ENCODE measurements at places on chromosomes 11 and 22.

- DNase-seq: no peak
These were observed 15.9 kb downstream of the KCTD17 start for GRCh38 chr22:37067428-37067827.

- DNase-seq: peak; percentile 2
These were observed 5.7 kb upstream of the INTS4 start for GRCh38 chr11:78000193-78000592.

DNA sequence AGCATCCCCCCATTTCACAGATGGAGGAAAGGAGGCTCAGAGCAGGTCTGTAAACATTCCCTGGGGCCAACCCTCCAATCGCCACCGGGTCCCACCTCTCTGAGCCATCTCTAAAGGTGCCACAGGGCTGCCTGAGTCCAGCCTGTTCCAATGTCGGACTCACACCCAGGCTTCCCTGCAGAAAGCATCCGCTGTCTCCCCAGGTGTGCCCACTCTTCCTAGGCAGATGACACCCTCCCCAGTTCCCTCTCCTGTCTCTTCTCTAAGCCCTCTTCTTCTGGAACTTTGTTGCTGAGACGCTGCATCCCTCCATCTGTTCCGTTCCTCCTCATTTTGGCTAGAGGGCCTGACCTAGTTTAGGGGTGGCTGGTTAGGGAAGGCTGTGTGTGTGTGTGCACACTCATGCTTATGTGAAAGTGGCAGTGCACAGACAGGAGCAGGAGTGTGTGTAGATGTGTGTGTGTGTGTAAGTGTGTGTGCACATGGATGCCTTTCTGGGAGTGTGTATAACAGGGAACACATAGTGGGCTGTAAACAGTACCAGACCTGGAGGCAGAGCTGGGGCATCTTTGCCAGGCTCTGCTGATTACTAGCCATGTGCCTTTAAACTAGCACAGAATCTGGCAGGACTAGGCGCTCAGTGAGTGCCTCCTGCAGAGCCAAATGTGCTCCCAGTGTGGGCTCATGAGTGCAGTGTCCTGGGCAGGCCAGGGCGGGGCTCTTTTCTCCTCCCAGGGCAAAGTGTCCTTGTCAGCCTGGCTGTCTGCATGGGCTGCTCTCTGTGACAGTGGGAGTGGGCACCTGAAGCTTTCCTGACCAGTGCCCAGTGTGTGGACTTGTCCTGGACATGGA is 77.3 kb upstream of the NECTIN1 start:
- no peak for DNase-seq

DNA sequence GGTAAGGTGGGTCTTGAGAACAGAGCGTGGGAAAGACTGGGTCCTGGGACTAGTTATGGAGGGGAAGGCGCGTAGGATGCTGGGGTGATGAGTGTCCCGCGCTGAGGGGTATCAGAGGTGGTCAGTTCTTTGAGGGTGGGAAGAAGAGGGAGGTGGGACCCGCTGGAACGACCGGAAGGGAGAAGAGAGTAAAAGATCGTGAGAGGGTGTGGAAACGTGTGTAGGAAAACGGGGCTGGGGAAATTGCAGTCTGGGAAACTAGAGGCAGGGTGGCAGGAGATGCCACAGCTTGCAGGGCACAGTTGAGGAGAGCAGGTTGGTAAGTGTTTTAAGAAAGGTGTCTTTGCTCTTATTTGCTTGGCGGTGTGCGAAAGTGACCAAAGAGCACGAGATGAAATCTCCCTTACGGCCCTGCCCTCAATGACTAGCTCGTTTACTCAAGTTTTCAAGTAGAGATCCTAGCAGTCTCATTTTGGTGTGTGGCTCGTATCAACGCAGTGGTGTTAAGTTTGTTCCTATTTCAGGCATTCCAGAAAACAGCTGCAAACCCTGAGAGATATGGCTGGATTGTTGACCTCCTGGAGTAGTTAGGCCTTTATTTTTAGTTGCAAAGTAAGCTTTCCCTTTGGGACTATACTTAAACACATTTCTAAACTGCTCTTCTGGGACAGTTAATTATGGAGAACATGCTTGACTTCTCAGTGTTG is 615 bp downstream of the STT3A start:
- no peak for DNase-seq

DNA sequence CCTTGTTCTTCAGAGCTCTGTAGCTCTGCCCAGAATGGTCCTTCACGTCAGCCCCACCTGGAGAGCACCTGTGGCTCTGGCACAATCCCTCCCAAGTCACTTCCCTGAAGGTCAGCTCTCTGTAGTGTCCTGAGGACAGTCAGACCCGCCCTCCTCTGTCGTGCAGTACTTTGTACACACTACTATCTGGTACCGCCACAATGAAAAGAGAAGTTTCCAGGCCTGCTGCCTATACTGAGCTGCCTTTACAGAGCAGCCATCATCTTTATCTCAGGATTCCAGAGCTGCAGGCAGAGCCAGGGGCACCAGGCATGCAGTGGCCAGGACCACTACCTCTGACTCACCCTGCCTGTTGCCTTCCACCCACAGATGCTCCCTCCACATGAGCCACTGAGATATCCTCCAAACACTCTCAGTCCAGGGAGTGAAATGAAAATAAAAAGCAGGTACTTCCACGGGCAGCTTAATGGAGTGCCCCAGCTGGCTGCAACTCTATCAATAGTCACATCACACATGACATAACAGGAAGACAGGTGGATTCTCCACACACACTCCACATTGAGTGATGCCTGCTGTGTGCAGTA is 7.3 kb downstream of the PACSIN2 start:
- DNase-seq: no peak

- DNase-seq: peak; percentile 44
These were observed 7.6 kb downstream of the SLC29A2 start for GRCh38 chr11:66363805-66364535.

GRCh38 chr11:66126808-66127555 is 56.9 kb downstream of the PACS1 start:
- DNase-seq: peak; percentile 12

GRCh38 chr11:83948200-83948599 is 662.0 kb upstream of the CCDC90B start:
- no peak for DNase-seq

DNA sequence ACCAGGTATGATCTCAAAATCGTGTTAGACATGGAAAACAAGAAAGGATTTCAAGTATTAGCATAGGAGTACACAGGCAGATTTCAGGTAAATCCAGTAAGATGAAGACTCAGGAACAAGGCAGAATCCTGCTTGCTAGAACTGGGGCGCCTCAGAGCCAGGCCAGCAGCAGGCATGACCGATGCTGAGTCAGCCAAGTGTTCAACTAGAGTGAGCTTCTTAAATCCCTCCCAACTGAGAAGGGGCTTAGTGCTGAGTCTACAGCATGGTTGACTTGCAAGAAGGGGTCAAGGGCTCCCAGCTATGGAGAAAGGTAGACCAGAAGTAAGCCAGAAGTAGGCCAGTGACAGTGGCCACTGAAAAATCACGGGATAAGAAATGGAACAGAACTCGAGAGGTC is 12.4 kb downstream of the GRAP2 start:
- no peak for DNase-seq

- DNase-seq: no peak
These were observed 3.1 kb upstream of the IGF2 start for GRCh38 chr11:2142300-2142759.

- no peak for DNase-seq
These were observed 7.4 kb upstream of the EFCAB6 start for GRCh38 chr22:43819421-43819921.

DNA sequence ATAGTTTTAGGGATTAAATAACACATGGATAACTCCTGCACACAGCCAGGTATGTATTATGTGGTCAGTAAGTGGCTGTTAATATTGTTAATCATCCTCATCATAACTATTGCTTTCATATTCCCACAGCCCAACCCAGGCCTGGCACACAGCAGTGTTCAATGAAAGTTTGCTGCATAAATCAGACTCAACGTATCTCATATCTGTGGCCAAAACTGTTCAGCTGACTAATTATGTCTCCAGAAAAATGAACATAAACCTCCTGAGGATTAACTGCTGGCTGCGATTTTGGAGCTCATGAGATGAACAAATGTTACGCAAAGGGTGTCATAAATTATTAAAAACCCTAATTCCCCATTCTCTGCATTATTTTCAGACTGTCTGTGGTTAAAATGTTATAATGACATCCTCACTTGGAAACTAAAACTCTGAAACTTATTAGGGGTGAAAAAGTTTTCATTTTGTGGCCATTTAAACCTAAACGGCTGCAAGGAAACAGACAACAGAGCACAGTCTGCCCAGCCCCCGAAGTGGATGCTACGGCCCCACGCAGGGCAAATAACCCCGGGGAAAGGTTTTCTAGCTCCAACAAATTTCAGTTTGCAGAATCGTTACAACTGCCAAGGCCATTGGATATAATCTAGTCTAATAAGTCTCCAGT is 17.3 kb downstream of the ABCC8 start:
- DNase-seq: no peak

DNA sequence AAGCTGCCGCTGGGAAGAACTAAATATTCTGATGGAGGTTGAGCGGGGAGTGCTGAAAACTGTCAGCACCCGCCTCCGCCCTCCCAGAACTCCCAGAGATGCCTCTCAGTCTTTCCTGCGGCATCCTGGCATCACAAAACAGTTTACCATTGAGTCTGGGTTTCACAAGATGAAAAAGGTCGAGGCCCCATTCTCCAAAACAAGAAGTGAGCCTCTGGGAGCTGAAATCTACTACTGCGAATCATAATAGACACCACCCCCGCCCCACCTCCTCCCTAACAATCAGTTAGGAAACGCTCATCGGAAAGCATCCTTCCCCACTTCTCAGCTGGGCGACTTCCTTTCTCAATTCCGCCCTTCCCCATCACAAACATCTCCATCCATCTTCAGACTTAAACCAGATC is 1.0 kb downstream of the SUN2 start:
- no peak for DNase-seq

DNA sequence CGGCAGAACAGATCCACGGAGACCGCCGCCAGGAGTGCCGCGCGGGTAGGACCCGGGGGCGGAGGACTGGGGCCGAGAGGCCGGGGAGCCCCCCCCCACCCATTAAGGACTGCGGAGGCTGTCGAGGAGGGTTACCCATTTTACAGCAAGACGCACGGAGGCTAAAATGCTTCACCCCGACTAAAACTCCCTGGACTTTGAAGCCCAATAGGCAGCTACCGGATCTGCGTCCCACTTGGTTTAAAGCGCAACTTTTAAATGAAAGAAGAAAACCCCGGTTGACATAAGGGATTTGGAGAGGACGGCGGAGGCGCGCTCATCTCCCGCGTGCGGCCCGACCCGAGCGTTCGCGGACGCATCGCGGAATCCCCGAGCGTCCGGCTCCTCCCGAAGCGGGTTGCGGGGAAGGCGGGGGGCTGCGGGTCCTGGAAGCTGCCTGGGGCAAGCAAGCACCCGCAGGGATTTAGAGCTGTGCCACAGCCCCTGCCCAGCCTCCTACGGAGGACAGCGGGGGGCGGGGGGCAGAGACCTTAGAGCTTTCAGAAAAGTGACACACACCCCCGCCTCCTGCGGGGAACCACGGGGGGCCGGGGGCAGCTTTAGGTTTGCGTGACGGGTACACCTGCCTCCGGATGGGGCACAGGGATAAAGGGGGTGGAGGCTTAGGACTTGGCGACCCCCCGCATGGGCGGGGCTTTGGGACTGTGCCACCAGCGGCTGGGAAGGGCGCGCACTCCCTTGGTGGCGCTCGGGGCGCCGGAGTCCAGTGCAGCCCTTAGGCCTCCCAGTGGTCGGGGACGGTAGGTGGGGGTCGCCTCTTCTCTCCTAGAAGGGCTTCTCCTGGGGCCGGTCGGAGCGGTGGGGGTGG is 760 bp upstream of the CELSR1 start:
- DNase-seq: no peak

DNA sequence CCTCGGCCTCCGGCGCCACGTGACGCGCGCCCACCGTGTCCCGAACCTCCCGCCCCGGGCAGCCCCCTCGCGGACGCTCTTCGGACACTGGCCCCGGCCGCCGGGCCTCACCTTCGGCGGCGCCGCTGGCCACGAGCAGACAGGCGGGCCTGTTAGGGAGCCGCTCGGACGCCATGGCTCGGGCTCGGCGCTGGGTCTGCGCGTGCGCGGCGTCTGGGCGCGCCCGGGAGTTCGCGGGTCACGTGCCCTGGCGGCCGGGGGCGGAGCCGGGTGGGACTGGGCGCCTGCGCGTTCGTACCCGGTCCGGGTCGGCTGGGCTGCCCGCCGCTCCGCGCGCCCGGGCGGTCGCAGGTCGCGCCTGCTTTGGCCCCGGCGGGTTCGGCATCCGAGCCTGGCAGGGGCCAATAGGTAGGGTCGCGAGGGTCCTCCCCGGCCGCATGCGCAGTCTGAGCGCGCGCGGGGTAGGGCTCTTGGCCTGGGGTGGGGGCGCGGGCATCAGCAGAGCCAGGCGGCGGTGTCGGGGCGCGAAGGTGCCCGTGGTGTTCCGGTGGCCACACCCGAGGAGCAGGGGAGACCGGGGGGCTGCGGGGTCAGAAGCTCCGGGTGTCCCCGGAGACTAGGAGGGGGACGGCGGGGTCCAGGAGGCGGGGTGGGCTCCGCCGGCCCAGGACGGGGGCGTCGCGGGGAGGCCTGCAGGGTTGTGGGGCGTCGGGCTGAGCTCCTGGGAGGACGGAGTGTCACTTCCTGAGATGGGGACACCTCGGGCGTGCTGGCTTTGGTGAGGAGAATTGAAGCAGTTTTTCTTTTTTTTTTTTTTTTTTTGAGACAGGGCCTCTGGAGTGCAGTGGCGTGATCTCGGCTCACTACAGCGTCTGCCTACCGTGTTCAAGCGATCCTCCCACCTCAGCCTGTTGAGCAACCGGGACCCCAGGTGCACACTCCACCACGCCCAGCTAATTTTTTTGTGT is at the start of gene GATD1:
TSS of gene GATD1 (minus strand) at position 200 of the 968 bp plus-strand sequence. CDS start at position 175, 25 bp downstream.
- peak; percentile 72 for DNase-seq

DNA sequence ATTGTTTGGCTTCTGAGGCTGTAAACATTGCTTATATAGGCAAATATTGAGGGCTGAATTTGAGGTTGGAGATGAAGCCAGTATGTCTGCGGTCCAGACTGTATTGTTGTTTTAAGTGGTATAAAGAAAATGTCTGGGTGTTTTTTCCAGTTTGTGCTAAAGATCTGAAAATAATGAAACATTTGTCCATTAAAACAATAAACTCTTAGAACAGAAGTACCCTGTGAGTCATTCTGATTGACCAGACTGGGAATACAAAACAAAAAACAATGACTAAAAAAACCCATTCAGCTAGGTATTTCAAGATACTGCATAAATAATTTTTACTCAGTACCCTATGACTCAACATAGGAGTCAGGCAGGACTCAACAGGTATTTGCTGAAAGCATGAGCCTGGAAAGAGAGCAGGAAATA is 20.4 kb downstream of the ALKBH8 start:
- no peak for DNase-seq

- DNase-seq: no peak
These were observed 13.4 kb downstream of the TNKS1BP1 start for GRCh38 chr11:57311109-57311936.

DNA sequence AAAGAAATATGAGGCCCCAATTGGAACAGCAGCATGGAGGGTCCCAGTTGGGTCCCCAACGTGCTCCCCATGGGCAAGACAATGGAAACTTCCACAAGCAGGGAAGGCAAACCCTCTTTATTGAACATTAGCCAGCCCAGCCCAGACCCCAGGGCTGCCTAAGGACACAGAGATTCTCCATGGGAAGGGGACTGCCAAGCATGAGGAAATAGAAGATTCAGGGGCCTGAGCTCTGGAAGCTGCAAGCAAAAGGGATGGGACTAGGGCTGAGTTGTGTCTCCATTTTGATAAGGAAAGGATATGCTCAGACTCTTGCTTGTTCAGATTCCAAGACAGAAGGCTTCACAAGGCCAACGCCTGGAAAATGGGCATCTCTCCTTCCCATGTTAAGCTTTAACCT is 23.3 kb downstream of the TMEM218 start:
- DNase-seq: no peak

Measured in activated CD8-positive, alpha-beta memory T cell treated with anti-CD3 and anti-CD28 coated beads for 1 hour (primary cell).